ENCODE measurements at places on chromosomes 6 and 20. TPM values are rescaled to one million over a fixed set of nuclear protein-coding genes. Genes with fewer than 3 reads are reported as not detected.

The ASF1A gene
- total RNA-seq: 20.6 TPM

The JPH2 gene
- total RNA-seq: not detected

The PNPLA1 gene
- 0.15 TPM for total RNA-seq

The SULF2 gene
- total RNA-seq: 4.2 TPM

The BMP5 gene
- total RNA-seq: not detected

The UNC93A gene
- not detected for total RNA-seq

The OR12D3 gene
- not detected for total RNA-seq

The BMP6 gene
- 16.8 TPM for total RNA-seq

DNA sequence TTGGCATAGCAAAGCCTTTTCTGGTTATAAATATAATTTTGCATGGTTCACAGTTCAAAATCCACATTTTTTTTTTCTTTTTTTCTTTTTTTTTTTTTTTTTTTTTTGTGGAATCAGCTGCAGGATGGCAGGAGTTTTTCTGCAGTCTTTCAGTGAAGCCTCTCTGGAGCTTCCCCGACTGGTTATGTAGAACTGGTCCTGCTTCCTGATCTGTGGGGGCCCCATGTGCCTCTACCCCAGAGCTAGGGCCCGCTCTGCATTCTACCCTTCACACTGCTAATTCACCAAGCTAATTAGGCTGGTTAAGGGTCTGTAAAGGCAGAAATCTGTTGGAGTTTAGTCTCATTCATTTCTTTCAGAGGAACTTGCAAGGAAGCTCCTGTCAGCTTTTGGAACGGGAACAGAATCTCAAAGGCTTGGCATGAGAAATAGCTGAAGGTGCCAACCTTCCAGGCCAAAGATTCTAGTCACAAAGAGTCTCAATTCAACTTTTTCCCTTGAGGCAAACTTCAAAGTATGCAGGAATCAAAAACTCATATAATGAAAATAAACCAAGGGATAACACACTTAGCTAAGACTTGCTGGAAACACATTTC is 45.5 kb downstream of the HMGN3 start:
- peaks cover 14% of the 10 kb centered on the region for H3K27me3 ChIP-seq
- no peaks in the 10 kb centered on the region for H3K36me3 ChIP-seq
- DNase-seq: no peak
- H3K4me1 ChIP-seq: no peaks in the 10 kb centered on the region
- H3K4me3 ChIP-seq: no peak overlapping the region

DNA sequence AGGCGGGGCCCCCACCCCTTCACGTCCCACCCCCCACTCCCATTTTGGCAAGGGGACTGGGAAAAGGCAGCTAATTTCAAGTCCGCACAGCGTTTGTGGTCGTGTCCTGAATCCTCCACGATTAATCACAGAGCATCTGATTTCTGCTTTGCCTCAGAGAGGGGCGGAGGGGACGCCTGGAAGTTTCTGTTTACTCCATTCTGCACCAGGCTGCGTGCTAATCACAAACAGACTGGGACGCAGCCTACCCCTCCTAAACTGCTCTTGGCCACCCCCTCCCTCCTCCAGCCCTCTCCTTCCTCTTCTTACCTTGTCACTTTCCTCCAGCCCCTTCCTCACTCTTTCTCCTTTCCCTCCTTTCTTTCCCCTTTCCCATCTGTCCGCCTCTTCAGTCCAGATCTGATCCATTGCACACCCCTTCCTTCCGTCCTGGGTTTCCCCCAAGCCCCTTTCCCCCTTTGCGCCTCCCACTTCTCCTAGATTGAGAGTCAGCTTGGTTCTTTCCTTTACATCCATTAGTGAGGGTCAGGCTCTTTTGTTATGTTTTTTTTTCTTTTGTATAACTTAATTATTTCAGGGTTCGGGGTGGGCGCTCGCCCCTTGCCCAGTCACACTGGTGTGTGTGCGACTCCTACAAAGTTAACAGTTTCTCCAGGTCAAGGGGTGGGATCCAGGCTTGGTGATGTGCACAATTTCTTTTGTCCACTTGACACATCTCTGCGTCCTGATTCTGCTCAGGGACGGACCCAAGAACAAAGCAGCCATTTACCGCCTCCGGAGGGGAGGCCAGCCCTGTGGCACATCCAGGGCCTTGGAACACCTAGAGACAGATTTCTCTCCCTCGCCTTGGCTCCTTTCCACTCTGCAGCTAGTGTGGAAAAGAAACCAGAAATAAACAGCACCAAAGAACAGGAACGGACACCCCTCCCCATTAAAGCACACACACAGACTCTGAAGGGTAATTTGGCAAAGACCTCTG is 520 bp upstream of the RIPOR3 start:
- H3K4me1 ChIP-seq: peaks cover 10% of the 10 kb centered on the region
- peaks cover 4% of the 10 kb centered on the region for H3K36me3 ChIP-seq
- no peak for DNase-seq

DNA sequence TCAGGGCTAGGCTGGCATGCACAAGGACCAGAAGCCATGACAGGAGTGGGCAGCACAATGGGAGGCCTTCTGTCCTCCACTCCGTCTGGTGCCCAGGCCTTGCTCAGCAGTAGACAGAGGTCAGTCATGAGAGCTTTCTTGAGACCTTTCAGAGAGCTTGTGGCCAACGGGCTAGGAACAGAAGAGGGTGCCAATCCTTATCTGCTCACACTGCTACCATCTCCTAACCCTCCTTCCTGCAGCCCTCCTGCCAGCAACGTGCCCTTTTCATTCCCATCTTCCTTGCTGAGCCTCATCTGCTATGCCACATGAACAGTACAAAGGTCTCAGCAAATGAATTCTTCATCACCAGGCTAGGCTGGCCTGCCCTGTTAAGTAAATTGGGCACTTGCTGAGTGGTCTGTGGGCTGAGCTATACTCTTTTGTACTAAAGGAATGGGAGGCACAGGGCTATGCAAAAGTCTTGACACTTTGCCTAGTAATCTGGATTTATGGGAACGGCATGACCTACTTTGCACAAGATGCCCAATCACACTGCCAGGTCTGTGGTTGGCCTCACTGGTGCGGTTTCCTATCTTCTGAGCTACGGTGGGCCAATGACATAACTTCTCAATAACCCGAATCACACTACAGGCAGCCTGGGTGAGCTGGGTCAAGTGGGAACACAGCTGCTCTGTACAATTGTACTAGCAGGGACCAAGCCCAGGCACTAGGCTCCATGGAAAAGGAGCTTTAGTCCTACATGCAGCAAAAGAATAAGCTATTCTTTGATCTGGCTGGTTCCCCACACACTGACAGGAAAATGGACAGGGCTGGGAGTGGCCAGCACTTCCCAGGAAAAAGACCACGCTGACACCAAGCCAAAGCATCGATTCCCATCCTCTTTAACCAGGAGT is 47.8 kb downstream of the ELOVL5 start:
- H3K4me3 ChIP-seq: peak overlapping the region; percentile 87
- no peaks in the 10 kb centered on the region for H3K27me3 ChIP-seq
- H3K4me1 ChIP-seq: peaks cover 72% of the 10 kb centered on the region
- peaks cover 3% of the 10 kb centered on the region for H3K36me3 ChIP-seq

DNA sequence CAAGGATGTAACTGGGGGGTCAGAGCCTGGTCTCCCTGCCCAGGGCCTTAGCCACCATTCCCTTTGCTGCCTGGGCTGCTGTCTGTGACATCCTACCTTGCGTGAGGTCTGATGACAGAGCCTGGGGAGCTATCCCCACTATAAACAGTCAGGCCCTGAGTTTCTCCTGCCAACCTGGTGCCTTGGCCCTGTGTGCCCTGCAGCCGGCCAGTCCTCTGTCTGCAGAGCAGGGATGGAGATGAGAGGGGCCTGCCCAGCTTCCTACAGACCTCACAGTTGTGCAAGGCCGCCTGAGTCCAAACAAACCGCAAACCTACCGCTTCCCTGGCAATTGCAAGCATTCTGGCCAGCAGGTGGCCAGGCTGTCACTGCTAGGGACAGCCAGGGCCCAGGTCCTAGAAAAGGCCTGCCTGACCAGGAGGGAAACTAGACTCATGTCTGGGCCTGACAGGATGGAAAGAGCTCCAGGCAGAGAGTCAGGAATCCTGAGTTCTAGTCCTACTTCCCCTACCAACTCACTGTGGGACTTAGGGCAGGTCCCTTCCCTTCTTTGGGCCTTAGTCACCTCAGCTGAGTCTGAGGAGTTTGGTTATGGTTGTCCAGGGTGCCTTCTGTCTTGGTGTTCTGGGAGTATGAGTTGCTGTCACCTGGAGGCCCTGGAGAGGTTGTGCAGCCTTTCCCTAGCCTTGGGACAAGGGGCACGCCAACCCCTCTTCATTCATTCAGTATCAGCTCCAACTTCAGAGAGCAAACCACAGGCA is 86.2 kb downstream of the VEGFA start:
- H3K36me3 ChIP-seq: no peaks in the 10 kb centered on the region
- H3K4me3 ChIP-seq: no peak overlapping the region
- peaks cover 2% of the 10 kb centered on the region for H3K4me1 ChIP-seq
- H3K27me3 ChIP-seq: peaks cover 11% of the 10 kb centered on the region

GRCh38 chr6:82381278-82381677 is 17.7 kb downstream of the TPBG start:
- no peaks in the 10 kb centered on the region for H3K27me3 ChIP-seq
- no peak overlapping the region for H3K27ac ChIP-seq
- H3K36me3 ChIP-seq: no peaks in the 10 kb centered on the region
- H3K4me3 ChIP-seq: no peak overlapping the region

- no peak overlapping the region for H3K27ac ChIP-seq
- H3K36me3 ChIP-seq: peaks cover 2% of the 10 kb centered on the region
- peaks cover 56% of the 10 kb centered on the region for H3K27me3 ChIP-seq
- no peak overlapping the region for H3K4me3 ChIP-seq
- peaks cover 3% of the 10 kb centered on the region for H3K4me1 ChIP-seq
These were observed 42.4 kb downstream of the SLC2A10 start for GRCh38 chr20:46751856-46752255.

DNA sequence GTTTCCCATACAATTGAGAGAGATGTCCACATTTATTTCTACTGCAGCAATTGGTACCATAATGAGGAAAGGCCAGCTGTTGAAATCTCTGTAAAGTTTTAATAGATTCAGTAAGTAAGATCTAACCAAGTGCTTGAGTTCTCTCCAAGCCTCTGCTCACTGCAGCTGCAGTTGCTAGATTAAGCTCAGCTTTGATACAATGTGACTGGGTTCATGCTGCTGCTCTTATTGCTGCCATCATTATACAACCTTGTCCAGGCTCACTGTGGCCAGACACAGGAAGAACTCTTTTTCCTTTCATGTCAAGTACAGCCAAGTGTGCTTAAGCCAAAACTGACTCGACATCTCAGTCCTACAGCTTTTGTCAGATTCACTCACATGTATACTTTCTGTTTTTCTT is 423.5 kb downstream of the GJA1 start:
- no peak overlapping the region for H3K4me3 ChIP-seq
- H3K27ac ChIP-seq: no peak overlapping the region
- no peaks in the 10 kb centered on the region for H3K36me3 ChIP-seq
- DNase-seq: no peak
- H3K27me3 ChIP-seq: no peaks in the 10 kb centered on the region
- no peaks in the 10 kb centered on the region for H3K4me1 ChIP-seq

GRCh38 chr6:144284783-144285547 is at the start of gene UTRN:
TSS of gene UTRN (plus strand) at chr6:144285335. CDS start at chr6:144291829, 6,494 bp downstream.
- H3K27ac ChIP-seq: peak within 1 kb of the TSS; percentile 63
- H3K27me3 ChIP-seq: peaks cover 15% of the 10 kb centered on the region
- H3K36me3 ChIP-seq: no peaks in the 10 kb centered on the region
- H3K4me3 ChIP-seq: peak within 1 kb of the TSS; percentile 94
- peaks cover 21% of the 10 kb centered on the region for H3K4me1 ChIP-seq

- H3K4me3 ChIP-seq: no peak overlapping the region
- DNase-seq: no peak
- peaks cover 13% of the 10 kb centered on the region for H3K4me1 ChIP-seq
- no peaks in the 10 kb centered on the region for H3K27me3 ChIP-seq
- peaks cover 2% of the 10 kb centered on the region for H3K36me3 ChIP-seq
These were observed 173.1 kb downstream of the WDR27 start for GRCh38 chr6:169528755-169529154.

DNA sequence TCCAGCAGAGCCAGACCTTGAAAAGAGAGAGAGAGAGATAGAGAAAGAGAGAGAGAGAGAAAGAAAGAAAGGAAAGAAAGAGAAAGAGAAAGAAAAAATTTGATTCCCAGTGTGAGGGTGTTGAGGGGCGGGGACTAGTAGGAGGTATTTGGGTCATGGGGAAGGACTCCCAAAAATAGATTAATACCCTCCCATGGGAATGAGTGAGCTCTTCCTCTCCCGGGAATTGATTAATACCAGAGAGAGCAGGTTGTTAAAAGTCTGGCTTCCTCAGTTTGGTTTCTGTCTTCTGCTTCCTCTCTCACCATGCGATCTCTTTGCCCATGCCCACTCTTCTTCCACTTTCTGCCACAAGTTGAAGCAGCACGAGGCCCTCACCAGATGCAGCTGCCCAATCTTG is 28.8 kb upstream of the CFAP206 start:
- H3K36me3 ChIP-seq: peaks cover 2% of the 10 kb centered on the region
- DNase-seq: no peak
- no peak overlapping the region for H3K27ac ChIP-seq
- no peaks in the 10 kb centered on the region for H3K27me3 ChIP-seq
- H3K4me1 ChIP-seq: peaks cover 2% of the 10 kb centered on the region

DNA sequence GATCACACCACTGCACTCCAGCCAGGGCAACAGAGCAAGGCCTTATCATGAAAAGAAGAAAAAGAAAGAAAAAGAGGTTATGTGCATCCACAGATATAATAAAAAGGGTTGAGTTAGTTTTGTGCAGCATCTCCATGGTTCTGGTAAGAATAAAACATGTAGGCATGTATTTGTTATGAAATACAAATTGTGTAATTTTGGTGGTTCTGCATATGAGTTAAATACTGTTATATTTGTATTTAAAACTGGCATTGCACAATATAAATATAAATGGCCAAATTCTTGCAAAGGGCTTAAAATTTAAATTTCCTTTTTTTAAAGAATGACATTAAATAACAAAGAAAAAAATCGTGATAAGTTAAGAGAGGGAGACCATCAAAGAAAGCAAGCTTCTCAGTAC is 159.1 kb upstream of the PREP start:
- no peaks in the 10 kb centered on the region for H3K4me1 ChIP-seq
- H3K36me3 ChIP-seq: peaks cover 5% of the 10 kb centered on the region
- no peak overlapping the region for H3K4me3 ChIP-seq
- H3K27ac ChIP-seq: no peak overlapping the region
- DNase-seq: no peak

GRCh38 chr6:157228426-157229131 is 94.7 kb downstream of the TMEM242 start:
- peaks cover 26% of the 10 kb centered on the region for H3K4me1 ChIP-seq
- no peak overlapping the region for H3K27ac ChIP-seq
- peaks cover 23% of the 10 kb centered on the region for H3K27me3 ChIP-seq
